Foreskin melanocyte (primary cell): ENCODE measurements at places on chromosomes 2 and 18.

DNA sequence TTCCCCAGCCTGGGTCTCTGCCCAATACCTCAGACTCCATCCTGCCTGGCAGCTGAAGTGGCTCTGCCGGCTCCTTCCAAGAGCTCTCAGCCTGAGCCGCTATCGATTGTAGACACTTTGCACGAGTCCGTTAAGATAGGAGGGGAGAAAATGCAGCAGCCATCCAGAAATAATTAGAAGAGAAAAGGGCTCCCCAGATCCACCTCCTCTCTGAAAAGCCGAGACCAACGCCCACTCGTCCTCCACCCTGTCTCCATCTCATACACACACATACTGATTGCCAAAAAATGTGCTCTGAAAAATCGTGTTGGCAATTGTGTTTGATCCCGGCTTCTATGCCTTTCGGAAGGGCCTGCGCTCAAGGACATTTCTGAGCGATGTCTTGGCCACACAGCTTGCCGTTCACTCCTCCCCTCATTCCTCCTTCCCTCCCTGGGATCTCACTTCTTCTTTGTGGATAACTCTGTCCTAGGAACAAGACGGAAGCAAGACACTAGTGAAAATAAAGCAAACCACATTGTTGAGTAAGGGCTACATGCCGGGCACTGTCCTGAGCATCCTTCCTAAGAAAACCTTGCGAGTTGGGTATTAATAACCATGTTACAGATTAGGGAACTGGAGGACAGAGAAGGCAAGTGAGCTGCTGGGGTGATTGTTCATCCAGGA, 372.8 kb upstream of the MYT1L start:
- DNase-seq: no peak

- no peak for DNase-seq
These were observed 373.3 kb downstream of the ZNF804A start for GRCh38 chr2:184971546-184972068.

- no peak for DNase-seq
These were observed 47.5 kb upstream of the MAP3K20 start for GRCh38 chr2:173028141-173028540.

DNA sequence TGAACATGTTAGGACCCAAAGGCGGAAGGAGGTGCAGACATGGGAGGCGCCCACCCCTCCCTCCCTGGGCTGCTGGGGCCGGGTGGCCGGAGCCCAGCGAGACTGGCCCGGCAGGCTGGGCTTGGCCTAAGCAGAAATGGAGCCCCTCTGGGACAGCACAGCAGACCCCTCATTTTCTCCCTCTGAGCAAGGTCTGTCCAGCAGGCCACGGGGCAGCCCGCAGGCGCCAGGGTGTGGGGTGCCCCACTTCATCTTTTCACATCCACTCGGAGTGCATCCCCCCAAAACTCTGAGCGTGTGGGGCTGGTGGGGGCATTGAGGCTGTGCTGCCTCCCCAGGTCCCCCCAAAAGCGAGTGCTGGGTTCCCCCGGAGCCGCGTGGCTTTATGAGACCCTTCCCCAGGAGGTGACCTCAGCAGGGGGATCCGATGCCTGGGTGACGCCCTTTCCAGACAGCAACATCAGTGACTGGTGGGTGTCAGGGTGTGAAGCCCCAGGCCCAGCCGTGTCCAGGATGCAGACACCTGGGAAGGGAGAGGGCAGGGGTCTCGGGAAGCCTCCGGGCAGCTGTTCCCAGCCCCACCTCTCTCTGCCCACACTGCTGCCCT, 36.7 kb upstream of the GPC1 start:
- DNase-seq: no peak

GRCh38 chr2:48504647-48505327, 25.2 kb upstream of the STON1 start:
- no peak for DNase-seq
